Stimulated activated CD8-positive, alpha-beta memory T cell treated with anti-CD3 and anti-CD28 coated beads, Interleukin-15, amount 100 ng/mL, for 24 hours (primary cell): ENCODE measurements at places on chromosomes 2 and 18.

DNA sequence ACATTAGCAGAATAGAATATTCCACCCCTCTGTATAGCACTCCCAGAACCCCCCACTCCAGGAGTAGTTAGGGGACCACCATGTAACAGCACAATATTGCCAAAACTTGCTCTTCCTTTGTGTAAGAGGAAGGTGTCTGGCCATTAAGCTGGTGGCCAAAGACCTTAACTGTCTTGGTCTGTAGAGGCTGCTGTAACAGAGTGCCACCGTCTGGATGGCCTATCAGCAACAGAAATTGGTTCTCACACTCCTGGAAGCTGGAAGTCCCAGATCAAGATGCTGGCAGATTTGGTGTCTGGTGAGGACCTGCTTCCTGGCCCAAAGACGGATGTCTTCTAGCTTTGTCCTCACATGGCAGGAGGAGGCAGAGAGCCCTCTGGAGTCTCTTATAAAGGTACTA lies 61.6 kb upstream of the TGFA start:
- no peak for DNase-seq

DNA sequence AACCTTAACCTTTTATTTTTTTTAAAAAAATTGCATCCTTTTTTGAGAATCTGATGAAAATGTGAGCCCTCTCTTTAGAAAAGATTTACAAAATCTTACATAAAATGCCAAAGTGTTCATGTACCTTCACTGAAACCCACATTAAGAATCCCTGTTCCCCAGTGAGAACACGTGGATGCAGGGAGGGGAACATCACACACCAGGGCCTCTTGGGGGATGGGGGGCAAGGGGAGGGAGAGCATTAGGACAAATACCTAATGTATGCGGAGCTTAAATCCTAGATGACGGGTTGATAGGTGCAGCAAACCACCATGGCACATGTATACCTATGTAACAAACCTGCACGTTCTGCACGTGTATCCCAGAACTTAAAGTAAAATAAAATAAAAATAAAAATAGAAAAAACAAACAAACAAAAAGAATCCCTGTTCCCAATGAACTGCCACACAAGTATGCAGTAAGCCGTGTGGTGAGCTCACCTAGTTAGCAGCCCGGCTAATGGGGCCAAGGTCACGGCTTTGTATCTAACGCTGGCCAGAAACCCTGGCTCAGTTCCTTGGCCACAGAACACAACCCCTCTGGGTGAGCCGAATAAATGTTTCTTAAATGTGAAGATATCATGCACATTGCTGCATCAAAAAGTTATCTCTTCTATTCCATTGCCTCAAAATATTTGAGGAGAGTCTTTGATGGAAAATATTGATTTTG lies 41.4 kb downstream of the CHST9 start:
- DNase-seq: no peak

- DNase-seq: no peak
Measured at GRCh38 chr2:20560891-20561636, 89.8 kb downstream of the HS1BP3 start.

- DNase-seq: no peak
Measured at GRCh38 chr2:66434679-66435548, at the start of gene MEIS1. MEIS1 (plus strand) TSS chr2:66435125; CDS start chr2:66435857, 732 bp downstream.

GRCh38 chr2:14451312-14451711 lies 181.2 kb upstream of the LRATD1 start:
- DNase-seq: no peak

DNA sequence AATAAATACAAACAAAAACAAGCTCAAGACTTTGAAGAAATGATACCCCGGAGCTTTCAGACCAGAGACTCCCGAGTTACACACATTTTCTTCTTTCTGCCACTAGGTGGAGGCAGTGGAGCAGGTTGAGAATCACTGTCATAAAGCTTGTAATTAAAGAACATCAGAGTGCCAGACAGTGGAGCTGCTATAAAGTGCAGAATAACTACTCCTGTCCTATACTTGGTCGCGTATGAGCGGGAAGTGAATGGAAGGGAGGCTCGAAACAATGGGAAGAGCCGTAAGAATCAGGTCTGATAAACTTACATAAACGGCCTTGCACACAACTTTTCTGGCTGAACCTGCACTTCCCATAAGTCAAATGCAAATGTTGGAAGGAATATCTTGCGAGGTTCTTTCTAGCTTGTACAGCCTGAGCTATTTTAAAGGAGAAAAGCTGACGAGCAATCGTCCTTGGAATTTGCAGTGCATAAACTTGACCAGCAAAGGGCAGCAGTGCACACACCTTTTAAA lies 189.0 kb downstream of the RPIA start:
- no peak for DNase-seq

DNA sequence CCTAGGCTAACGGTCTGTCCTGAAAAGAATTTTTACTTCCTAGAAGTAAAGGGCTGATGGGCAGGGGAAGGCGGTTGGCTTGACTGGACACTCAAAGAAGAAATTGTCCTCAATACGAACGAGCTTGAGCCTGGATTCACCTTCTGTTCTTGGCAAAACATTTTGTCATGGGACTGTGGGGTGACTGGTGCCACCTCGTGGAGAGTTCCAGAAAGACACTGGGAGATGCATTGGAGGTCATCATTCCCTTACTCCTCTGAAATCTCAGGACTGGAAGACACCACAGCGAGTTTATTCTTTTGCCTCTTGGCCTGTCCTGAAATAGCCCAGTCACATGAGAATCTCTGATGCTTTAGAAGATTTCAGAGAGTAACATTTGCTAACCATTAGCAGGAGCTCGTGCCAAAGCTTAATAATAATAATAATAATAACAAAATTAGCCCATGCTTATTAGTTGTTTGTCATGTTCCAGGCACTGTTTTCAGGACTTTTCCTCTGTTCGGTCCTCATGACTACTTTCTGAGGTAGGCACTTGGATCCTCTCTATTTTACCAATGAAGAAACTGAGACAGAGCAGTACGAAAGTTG lies 44.5 kb downstream of the TMEM182 start:
- DNase-seq: no peak

- no peak for DNase-seq
Measured at GRCh38 chr18:50802141-50802540, 17.7 kb downstream of the MRO start.

DNA sequence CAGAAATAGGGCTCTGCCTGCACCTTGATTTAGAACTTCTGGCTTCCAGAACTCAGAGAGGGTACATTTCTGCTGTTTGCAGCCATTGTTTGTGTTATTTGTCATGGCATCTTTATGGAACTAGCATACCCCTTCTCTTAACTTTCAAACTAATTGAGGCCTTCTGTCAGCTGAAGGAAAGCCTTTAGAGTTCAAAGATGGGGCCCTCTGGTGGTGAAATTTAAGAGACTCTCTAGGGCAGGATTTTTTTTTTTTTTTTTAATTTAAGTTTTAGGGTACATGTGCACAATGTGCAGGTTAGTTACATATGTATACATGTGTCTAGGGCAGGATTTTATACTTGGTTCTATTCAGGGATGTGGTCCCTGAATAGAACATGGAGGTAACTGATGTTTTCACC lies 260.6 kb upstream of the LINC00305 start:
- DNase-seq: no peak

DNA sequence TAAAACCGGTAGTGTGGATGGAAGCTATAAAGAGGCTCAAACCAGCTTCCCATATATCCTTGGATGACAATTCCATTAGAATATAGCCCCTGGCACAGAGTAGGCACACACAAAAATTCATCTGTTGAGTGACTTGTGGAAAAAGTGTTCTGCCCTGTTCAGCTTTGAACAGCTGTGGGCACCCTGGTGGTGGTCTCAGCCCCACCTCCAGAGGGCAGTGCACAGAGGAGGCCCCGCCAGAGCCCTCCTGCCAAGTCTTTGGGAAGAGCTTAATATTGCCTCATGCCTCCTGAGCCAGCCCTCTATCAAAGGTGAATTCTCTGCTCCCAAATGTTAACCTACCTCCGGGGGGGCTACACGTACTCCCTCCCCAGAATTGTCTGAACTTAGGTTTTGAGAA lies 30.4 kb downstream of the EPAS1 start:
- no peak for DNase-seq

DNA sequence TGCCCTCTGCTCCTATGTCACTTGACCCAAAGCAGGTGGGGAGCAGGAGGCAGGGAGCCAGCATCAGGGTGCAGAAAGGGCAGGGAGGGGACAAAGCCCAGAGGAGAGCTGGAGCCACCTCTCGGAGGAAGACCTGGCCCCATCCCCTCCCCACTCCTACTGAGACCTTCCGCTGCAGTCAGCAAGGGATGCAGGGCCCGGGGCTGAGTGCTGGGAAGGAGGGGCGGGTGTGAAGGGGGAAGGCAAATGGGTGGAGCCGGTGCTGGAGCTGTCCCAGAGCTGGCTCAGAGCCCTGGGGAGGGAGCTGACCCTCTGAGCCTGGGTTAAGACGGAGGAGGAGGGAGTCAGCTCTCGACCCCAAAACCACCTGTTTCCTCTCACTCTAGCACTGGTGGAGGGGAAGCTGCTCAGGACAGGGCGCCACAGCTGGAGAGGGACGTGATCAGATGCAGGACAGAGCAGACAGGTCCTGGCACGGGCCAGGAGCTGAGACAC lies 33.8 kb downstream of the HS1BP3 start:
- no peak for DNase-seq

DNA sequence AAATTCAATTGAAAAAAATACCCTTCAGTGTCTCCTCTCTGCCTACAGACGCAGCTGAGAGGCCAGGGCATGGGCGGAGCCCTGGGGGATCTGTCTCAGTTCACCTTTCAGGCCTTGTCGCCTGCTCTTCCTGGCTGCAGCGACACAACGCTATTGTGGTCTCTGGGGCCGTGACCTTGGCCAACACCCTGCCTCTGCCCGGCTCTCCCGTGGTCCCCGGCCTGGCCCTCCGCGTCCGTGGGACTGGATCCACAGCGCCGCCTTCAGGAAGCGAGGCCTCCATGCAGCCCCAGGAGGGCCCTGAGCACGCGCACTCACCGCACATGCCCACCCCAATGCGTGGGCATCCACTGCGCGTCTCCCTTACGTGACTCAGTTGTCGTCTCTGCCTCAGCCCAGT lies 81.1 kb downstream of the MRPS9 start:
- no peak for DNase-seq

GRCh38 chr2:158818511-158818910 lies 23.4 kb downstream of the DAPL1 start:
- no peak for DNase-seq

DNA sequence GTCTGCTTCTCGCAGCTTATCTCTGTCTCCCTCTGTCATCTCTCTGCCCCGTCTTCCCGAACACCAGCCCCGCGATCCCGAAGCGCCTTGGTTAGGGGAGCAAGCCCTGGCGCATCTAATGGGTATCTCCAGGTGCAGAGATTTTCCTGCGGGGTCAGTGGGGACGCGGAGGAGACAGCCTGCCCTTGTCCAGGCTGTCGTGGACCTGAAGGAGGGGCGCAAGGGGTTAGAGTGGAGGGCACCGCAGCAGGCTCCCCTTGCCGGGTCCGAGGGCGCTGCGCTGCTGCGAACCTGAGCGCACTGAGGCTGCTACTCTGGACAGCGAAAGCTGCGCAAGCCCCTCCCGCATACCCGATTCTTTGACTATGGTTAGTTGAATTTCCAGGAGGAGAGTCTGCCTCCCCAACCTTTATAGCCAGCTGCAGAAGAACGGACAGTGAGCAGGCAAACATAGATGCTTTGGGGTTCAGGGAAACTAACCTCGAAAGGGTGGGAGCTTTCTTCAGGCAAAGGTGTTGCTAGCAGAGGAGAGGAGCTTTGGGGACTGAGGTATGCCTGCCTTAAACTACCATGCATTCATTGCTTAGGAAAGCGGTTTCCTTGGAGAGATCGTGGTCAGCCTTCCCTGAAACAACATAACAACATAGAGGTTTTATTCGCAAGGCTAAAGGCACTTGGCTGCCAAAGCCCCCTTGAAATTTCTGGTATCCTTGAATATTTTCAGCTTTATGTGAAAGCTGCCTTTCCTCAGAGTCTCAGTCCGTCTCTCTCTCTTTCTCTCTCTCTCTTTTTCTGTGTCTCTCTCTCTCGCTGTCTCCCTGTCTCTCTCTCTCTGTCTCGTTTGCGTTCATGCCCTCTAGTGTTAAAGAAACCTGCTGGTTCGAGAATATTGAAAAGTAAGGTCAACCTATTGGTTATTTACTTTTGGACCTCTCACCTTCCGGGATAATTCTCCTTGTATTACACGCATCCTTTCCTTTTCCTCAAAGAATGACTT lies 1.6 kb downstream of the GALNT13 start:
- no peak for DNase-seq

DNA sequence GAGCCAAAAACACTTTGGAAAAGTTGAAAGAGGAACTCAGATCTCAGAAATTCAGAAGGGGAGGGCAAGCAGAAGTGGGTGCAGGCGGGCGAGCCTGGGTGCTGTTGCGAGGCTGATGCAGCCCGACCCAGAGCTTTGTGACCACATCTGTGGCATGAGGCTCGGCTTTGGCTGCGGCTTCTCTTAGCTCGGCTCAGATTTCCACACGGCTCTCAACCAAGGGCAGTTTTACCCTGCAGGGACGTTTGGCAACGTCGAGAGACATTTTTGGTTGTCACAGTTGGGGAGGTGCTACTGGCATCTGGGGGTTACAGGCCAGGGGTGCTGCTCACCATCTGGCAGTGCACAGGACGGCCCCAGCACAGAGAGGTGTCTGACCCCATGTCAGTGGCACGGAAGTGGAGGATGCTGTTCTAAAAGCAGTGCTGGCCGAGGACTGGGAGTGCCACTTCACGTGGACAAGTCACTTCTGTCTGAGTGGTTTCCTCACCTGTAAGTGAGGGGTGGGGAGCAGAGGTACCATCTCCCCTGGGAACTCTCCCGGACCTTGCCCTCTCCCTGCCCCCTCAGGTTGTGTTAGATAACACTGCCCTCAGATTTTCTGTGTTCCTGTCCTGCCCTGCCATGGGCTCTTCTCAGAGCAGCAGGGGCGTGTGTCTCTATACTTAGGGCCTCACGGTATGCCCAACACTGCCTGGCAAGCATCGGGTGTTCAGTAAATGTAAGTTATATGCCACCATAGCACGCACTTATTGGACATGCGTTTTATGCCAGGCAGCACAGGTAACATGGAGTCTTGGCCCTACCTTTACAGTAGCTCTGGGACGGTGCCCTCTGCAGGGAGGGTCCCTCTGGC lies 48.7 kb upstream of the FAHD2A start:
- DNase-seq: no peak

DNA sequence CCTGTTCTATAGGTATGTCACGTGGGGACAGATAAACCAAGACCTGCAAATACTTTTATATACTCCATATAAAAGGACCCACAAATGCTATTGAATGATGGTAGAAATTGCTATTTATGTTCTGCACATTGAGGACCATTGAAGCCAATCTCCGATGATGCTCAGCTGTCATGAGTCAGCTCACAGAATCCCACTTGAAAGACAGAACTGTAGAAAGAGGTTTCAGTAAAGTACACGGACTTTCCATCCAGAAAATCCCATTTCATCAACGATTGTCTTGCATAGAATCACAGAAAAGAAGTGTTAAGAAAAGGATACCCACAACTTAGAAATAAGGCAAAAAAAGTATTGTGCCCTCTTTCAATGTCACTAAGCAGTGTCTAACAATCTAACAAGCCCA lies 169.0 kb upstream of the COPS8 start:
- DNase-seq: no peak

DNA sequence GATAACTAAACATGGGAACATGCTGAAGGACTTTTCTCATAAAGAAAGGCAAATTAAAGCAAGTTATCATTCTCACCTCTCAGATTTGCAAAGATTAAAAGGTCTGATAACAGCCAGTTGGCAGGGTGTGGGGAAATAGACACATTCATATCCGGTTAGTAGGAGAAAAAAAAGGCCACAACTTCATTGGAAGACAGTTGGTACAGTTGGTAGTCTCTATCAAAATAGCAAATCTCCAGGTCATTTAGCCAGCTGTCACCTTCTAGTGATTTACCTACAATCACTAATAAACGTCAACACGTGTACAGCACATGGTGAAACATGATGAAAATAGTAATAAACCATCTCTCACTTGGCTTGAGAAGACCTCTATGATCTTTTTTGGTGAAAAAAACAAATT lies 16.6 kb downstream of the INPP5D start:
- DNase-seq: no peak
